ENCODE measurements at places on chromosomes 13 and 19. TPM values are rescaled to one million over a fixed set of nuclear protein-coding genes. Genes with fewer than 3 reads are reported as not detected.

Gene GGN
- polyA plus RNA-seq = 0.19 TPM

- peak; percentile 13 for DNase-seq
These were observed 50.5 kb downstream of the KATNAL1 start for GRCh38 chr13:30256713-30257467.

Gene CPB2
- not detected for polyA plus RNA-seq

DNA sequence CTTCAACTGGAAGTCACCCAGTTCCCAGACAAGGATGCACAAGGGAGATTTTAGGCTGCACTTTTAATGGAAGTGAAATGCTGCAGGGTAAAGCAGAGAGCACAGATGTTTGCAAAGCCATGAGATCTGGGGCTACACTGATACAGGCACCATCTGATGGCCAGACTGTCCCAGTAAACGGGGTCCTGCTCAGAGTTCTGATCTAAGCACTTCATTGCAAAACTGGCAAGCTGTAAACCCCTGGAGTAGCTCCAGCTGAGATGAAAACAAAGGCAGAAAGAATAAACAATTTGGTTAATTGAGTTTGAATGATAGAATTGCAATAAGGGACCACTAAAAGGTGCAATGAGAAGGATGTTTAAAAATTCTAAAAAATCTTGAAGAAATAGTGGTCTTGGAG lies 197.1 kb downstream of the OXGR1 start:
- no peak for DNase-seq

DNA sequence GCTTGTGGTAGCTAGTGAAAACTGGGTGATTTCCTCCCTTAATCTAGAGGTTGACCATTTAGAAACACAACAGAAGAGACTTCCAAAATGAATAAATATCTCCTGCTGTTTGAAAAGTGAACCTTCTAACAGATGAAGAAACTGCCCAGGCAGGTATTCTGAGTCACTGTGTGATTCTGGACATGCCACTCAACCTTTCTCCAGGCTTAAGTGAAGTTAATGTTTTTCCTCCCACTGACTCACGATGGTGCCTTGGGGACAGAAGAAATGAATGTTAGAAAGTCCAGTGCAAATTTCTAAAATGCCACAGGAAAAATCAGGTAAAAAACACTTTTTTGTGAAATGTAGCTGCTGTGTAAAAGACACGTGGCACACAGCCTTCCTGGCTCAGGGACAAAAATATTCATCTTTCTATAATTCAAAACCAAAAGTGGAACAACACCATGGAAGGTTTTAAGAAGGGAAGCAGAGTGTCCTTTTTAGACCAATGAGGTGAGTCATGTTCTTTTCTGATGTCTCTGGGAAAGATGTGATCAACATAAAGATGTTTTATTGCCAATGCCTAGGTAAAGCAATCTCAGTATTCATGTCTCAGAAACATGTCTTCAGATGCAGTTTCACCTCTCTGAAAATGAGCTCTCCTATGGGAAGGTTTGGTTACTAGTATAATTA lies 9.1 kb downstream of the UBE2L5 start:
- no peak for DNase-seq

Gene PLEKHF1
- polyA plus RNA-seq = 6.7 TPM

Measured in stomach (tissue), 19 donors.